ENCODE measurements at places on chromosomes 1 and 21. TPM values are rescaled to one million over a fixed set of nuclear protein-coding genes. Genes with fewer than 3 reads are reported as not detected.

The ZBTB8B gene
- 0.53 TPM for total RNA-seq

GRCh38 chr1:8047112-8047511 is 21.0 kb upstream of the ERRFI1 start:
- DNase-seq = no peak
- no peaks in the 10 kb centered on the region for H3K27me3 ChIP-seq
- H3K36me3 ChIP-seq = peaks cover 2% of the 10 kb centered on the region
- peaks cover 44% of the 10 kb centered on the region for H3K4me1 ChIP-seq
- H3K4me3 ChIP-seq = no peak overlapping the region

DNA sequence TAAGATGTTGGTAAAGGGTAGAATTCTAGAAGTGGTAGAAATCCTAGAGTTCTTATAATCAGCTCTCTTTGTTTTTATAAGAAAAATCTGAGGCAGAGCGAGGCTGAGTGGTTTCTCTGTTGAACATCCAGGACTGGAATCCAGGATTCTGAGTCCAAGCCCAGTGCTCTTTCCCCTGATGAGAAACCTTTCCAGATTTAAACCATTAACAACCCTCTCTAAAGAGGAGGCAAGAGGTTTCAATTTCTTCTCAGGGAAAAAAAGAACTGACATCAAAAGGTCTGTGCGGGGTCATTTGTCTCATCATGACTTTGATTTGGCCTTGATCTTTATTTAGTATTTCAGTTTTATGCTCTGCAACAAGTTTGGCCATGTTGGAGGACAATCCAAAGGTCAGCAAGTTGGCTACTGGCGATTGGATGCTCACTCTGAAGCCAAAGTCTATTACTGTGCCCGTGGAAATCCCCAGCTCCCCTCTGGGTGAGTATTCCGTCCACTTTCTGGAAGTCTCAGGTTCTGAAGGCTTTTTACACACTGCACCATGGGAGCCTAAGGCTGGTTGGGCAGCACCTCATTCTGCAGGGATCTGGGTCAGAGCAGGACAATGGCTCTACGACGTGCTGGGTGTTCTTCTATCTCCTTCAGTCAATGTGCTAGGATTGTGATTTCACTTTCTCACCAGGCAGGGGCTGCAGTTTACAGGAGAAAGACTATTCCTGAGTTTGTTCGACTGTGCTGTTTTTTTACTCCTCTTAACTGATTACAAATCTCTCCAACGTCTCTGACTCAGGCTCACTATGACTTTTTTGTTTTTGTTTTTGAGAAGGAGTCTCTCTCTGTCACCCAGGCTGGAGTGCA is 18.9 kb upstream of the CCT8 start:
- no peaks in the 10 kb centered on the region for H3K27me3 ChIP-seq
- H3K4me3 ChIP-seq = peak overlapping the region; percentile 8
- peak overlapping the region; percentile 84 for H3K27ac ChIP-seq
- peaks cover 42% of the 10 kb centered on the region for H3K4me1 ChIP-seq
- no peaks in the 10 kb centered on the region for H3K36me3 ChIP-seq

The SLAMF7 gene
- not detected for total RNA-seq

- H3K4me3 ChIP-seq = no peak overlapping the region
- peaks cover under 1% of the 10 kb centered on the region for H3K36me3 ChIP-seq
- no peaks in the 10 kb centered on the region for H3K4me1 ChIP-seq
- H3K27ac ChIP-seq = no peak overlapping the region
Observed at GRCh38 chr1:227465256-227465655, 98.1 kb upstream of the ZNF678 start.

- H3K27me3 ChIP-seq = no peaks in the 10 kb centered on the region
- DNase-seq = no peak
- H3K4me3 ChIP-seq = no peak overlapping the region
- H3K4me1 ChIP-seq = peaks cover 10% of the 10 kb centered on the region
- no peak overlapping the region for H3K27ac ChIP-seq
Observed at GRCh38 chr1:119146466-119146865, 6.0 kb upstream of the WARS2 start.

DNA sequence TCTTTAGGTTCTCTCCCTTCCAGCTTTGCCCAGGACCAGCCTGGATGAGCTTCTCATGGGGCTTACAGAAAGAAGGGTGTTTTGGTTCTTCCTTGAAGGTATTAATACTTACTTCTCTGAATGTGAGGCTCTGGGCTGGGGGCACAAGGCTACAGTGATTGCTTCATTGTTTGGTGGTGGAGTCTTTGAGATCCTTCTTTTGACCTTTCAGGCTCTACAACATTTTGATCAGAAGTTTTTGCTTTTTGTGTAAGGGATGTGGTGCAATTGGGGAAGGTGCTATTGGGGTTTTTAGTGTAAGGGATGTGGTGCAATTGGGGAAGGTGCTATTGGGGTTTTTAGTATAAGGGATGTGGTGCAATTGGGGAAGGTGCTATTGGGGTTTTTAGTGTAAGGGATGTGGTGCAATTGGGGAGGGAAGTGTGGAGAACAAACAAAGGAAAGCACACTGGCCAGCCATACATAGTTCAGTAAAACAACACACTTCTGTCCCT is 103.6 kb upstream of the IVNS1ABP start:
- no peak for DNase-seq
- H3K4me3 ChIP-seq = no peak overlapping the region
- no peak overlapping the region for H3K27ac ChIP-seq
- H3K4me1 ChIP-seq = peaks cover 23% of the 10 kb centered on the region

DNA sequence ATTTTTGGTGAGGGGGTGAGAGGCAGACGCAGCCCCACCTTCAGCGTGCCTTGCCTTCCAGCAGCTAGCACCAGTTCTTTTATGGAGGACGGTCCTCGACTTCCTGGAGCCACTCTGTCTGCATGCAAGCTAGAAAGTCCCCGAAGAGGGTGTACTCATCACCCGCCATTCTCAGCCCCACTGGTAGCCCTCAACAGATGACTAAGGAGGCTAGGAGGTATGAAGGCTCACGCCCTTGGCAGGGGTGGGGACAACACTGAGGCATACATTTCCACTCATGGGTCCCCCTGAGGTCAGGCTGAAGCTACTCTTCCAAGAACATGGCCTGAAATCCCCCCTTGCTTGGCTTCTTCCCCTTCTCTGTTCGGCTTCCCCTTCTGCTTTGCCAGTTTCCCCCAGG is 8.9 kb upstream of the PTPRF start:
- H3K4me3 ChIP-seq = no peak overlapping the region
- no peak overlapping the region for H3K27ac ChIP-seq
- H3K36me3 ChIP-seq = no peaks in the 10 kb centered on the region
- peaks cover 4% of the 10 kb centered on the region for H3K4me1 ChIP-seq
- H3K27me3 ChIP-seq = no peaks in the 10 kb centered on the region

GRCh38 chr1:210301615-210302000 is 27.1 kb upstream of the HHAT start:
- no peak for DNase-seq
- peaks cover 21% of the 10 kb centered on the region for H3K4me1 ChIP-seq
- H3K36me3 ChIP-seq = no peaks in the 10 kb centered on the region

DNA sequence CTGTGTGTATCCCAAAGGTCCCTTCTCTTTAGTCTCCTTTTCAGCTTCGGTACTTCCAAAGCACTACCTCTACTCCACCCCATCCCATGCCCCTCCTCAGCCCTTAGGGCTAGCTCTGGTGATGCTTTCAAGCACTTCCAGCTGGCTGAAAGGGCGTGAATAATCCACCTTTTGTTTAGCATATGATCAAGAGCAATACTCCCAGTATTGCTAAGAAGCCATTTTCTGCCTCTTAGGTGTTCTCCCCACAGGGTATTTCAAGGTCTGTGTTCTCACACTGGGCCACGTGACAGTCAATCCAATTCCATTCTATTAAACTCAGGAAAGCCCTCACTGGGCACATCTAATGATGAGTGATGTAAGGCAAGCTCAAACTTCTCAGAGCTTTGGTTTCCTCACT is 298.5 kb upstream of the PROX1 start:
- peaks cover 2% of the 10 kb centered on the region for H3K27me3 ChIP-seq
- no peaks in the 10 kb centered on the region for H3K4me1 ChIP-seq
- no peak for DNase-seq
- no peaks in the 10 kb centered on the region for H3K36me3 ChIP-seq
- no peak overlapping the region for H3K4me3 ChIP-seq

GRCh38 chr1:30824736-30825429 is 67.3 kb upstream of the LAPTM5 start:
- H3K36me3 ChIP-seq = no peaks in the 10 kb centered on the region
- DNase-seq = no peak
- H3K27me3 ChIP-seq = peaks cover 12% of the 10 kb centered on the region
- H3K27ac ChIP-seq = peak overlapping the region; percentile 100

DNA sequence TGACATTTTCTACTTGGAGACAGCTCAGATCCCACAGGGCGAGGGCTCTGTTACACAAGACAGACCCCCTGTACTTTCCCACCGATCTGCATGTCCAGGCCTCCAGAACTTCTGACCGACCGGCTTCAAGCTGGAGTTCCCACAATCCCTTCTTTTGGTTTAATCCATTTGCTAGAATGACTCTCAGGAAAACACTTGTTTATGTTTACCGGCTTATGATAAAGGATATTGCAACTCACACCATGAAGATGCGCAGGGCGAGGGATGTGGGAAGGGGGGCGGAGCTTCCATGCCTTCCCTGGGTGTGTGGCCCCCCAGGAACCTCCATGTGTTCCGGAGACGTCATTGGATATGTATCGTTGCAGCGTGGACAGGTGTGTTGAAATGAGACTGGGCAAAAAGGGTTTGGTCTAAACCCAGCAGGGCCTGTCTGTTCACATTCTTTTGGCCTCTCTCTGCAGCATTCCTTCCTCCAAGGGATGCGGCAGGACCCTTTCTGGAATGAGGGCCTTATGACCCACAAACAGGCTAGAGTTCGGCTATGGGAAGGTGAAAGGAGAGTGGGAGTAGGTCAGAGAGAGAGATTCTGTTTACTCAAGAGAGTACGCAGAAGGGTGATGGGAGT is 7.5 kb upstream of the IGSF5 start:
- H3K36me3 ChIP-seq = no peaks in the 10 kb centered on the region
- H3K27ac ChIP-seq = no peak overlapping the region
- no peaks in the 10 kb centered on the region for H3K4me1 ChIP-seq
- no peak overlapping the region for H3K4me3 ChIP-seq

GRCh38 chr1:7002728-7003127 is 217.5 kb downstream of the CAMTA1 start:
- no peak overlapping the region for H3K4me3 ChIP-seq
- no peak for DNase-seq
- H3K4me1 ChIP-seq = no peaks in the 10 kb centered on the region
- H3K36me3 ChIP-seq = no peaks in the 10 kb centered on the region
- H3K27me3 ChIP-seq = peaks cover 38% of the 10 kb centered on the region

- H3K27ac ChIP-seq = no peak overlapping the region
- H3K4me1 ChIP-seq = no peaks in the 10 kb centered on the region
- DNase-seq = no peak
- peaks cover 5% of the 10 kb centered on the region for H3K27me3 ChIP-seq
- H3K4me3 ChIP-seq = no peak overlapping the region
Observed at GRCh38 chr1:56970280-56970679, 4.5 kb upstream of the C8B start.

DNA sequence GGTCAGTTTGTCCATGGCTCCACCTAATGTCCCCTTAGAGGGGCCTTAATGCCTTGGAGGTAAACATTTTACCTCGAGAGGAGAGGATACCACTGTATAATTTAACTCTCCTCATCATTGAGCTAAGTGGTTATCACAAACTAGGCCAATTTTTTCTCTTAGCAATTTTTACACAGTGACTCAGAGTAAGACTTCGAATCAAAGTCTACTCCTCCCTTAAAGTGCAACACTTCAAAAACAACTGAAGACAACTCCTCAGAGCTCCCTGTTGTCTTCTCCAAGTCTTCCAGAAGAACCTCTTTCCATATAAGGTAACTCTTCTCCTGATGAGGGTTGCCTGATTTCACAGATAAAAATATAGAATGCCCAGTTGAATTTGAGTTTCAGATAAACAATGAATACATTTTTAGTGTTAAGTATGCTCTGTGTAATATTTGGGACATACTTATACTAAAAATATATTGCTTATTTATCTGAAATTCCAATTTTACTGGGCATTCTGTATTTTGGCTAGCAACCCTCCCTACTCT is 4.9 kb upstream of the PTGFRN start:
- H3K27ac ChIP-seq = no peak overlapping the region
- H3K27me3 ChIP-seq = no peaks in the 10 kb centered on the region
- H3K4me3 ChIP-seq = no peak overlapping the region
- peaks cover under 1% of the 10 kb centered on the region for H3K36me3 ChIP-seq
- H3K4me1 ChIP-seq = peaks cover 6% of the 10 kb centered on the region
- DNase-seq = no peak

DNA sequence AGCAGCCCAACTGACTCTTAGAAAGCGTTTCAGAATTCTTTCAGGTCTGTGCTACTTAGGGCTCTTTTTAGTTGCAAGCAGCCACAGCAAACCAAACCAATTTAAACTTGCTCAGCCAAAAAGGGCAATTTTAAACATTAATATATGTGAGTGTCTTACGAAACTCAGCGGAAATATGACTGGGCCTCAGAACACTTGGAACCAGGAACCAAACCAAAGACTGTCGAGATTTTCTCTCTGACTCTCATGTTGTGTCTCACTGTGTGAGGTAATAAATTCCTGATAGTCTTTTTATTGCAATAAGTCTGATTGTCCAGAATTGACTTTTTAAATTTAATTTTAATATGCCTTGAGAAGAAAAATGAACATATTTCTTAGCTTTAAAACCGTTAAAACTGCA is 122.3 kb downstream of the SYF2 start:
- no peak overlapping the region for H3K4me3 ChIP-seq
- H3K27me3 ChIP-seq = peaks cover 27% of the 10 kb centered on the region
- H3K36me3 ChIP-seq = peaks cover 3% of the 10 kb centered on the region
- no peak overlapping the region for H3K27ac ChIP-seq
- DNase-seq = no peak

The SLC44A5 gene
- total RNA-seq = 0.20 TPM

GRCh38 chr21:35528116-35529042 is 479.3 kb upstream of the RUNX1 start:
- no peak overlapping the region for H3K27ac ChIP-seq
- no peaks in the 10 kb centered on the region for H3K36me3 ChIP-seq
- H3K4me1 ChIP-seq = peaks cover 26% of the 10 kb centered on the region
- no peak for DNase-seq

- no peak overlapping the region for H3K27ac ChIP-seq
- peaks cover 5% of the 10 kb centered on the region for H3K4me1 ChIP-seq
- peaks cover 1% of the 10 kb centered on the region for H3K36me3 ChIP-seq
- DNase-seq = no peak
- no peak overlapping the region for H3K4me3 ChIP-seq
- H3K27me3 ChIP-seq = peaks cover 7% of the 10 kb centered on the region
Observed at GRCh38 chr1:76857973-76858372, 9.3 kb upstream of the ST6GALNAC5 start.

The NBPF11 gene
- total RNA-seq = 11.3 TPM

DNA sequence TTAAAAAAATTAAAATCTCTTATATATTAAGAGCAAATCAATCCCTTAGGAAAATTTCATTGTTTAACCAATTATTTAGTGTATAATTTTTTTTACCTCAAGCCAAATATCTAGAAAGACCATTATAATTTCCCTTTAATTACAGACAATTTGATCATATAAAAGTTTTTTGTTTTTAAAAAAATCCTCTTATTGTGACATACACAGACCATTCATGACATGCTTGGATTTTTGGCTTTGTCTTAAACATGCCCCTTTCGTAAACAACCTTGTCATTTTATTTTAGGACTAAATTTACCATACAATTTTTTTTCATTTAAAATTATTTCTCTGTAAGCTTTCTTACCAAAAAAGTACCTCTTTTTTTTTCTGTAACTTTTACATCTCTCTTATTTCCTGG is 14.2 kb upstream of the CYP4B1 start:
- no peak overlapping the region for H3K4me3 ChIP-seq
- no peak for DNase-seq
- no peaks in the 10 kb centered on the region for H3K27me3 ChIP-seq
- H3K27ac ChIP-seq = no peak overlapping the region
- no peaks in the 10 kb centered on the region for H3K36me3 ChIP-seq

The FMN2 gene
- total RNA-seq = 3.5 TPM

Data from chondrocyte (in vitro differentiated cells).